ENCODE measurements at places on chromosomes 6 and 20.

- DNase-seq: no peak
These were observed 51.5 kb upstream of the TRIM26 start for GRCh38 chr6:30264743-30265142.

DNA sequence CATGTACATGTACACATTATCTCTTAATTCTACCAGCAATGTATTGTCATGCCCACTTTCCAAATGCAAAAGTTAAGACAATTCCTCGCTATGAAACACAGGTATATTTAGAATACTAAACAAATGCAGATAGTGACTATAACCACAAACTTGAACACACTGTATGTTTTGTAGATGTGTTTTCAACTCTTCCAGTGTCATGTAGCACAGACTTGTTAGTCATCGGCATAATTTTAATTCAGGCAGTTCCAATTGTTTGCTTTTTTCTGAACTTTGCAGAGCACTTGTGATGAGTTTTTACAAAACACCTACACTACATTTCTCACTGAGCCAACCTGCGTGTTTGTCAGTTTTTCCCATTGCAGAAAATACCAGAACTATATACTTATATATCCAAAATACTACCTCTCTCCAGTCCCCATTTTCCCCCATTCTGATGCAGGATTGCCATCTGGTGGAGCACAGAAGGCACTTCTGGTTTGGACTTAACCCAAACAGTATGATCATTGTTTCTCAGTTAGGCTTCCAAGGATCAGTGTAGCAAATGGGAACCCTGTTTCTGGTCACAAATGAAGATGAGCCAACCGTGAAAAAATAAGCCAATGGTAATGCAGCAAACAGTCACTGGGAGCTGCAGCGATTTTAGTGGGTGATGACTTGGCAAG is 143.4 kb downstream of the ADGRB3 start:
- DNase-seq: peak; percentile 9

DNA sequence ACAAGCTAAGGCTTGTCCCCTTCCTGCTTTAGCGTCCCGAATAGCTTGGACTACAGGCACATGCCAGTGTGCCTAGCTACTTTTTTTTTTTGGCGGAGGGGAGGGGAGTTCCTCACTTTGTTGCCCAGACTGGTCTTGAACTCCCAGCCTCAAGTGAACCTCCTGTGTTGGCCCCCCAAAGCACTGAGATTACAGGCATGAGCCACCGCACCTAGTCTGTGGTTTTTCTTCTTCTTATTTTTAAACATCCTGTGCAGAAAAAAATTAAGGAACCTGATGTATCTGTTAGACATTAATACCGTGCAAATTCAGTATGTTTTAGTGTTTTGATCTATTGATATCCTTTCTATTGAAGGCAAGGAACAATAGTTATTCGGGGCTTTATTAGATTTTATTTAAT is 25.7 kb downstream of the HIVEP1 start:
- no peak for DNase-seq

GRCh38 chr6:121436960-121437850 is 1.8 kb downstream of the GJA1 start:
- DNase-seq: peak; percentile 51

DNA sequence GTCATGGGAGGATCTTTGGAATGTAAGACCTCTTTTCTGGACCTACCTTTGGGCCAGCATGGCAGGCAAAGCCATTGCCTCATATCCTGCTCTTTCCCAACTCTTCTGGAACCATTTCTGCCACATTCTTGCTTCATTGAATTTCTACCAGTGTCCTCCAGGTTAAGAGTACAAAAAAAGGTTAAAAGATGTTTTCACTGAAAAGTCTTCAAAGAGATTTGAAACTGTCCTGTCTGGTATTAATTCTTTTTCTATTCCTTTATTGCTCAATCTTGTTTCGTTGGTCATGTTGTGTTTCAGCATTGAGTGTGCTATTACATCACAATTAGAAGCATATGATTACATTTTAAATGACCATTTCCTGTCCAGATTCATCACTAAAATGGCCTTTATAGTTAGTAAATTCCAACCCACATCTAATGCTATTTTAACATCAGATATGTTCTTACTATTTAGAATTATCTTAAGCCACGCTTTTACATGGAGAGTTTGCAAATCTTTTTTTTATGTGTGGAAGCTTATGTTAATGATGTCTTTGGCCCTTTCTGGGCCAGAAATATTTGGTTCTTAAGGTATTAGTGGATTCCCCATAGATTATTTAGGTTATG is 450.9 kb downstream of the GJA1 start:
- DNase-seq: no peak
